ENCODE measurements at places on chromosomes 4 and X.
A peak's percentile ranks its signal among the peaks of the same experiment; 100 is the strongest.

- DNase-seq, result no peak
Measured at GRCh38 chr4:139020384-139020783, 4.8 kb downstream of the NOCT start.

DNA sequence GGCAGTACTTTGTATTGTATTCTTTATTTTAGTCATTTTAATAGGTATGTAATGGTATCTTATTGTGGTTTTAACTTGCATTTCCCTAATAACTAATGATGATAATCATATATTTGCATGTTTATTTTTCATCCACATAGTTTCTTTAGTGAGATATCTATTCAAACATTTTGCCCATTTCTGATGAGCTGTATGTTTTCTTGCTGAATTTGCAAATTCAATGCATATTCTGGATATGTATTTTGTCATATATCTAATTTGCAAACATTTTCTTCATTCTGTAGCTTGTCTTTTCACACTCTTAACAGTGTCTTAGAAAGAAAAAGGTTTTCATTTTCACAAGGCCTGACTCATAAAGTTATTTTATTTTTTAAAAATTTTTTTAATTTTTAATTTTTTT lies 372.1 kb downstream of the ZNF674 start:
- no peak for DNase-seq

GRCh38 chrX:30948626-30949025 lies 59.6 kb upstream of the TAB3 start:
- DNase-seq, result no peak

GRCh38 chr4:7515390-7515902 lies 80.7 kb upstream of the PSAPL1 start:
- DNase-seq, result no peak

- peak; percentile 16 for DNase-seq
Measured at GRCh38 chr4:165379678-165380064, 863 bp downstream of the CPE start.

DNA sequence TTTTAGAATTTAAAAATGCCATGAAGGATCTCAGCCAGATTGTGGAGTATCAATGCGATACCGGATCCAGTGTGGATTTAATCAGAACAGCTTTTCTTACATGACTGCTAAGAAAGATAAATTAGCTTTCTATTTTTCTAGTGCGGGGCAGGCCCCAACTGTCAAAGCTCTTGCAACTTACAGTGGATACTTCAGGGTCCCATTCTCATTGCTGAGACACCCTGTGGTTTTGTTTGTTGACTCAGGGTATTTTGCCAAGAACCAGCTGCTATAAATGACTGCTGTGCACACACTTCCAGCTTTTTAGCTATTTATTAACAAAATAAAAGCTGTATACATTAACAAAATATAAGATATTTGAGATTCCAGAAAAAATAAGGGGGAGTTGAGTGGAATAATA lies 166.4 kb downstream of the DCLK2 start:
- DNase-seq, result peak; percentile 44

DNA sequence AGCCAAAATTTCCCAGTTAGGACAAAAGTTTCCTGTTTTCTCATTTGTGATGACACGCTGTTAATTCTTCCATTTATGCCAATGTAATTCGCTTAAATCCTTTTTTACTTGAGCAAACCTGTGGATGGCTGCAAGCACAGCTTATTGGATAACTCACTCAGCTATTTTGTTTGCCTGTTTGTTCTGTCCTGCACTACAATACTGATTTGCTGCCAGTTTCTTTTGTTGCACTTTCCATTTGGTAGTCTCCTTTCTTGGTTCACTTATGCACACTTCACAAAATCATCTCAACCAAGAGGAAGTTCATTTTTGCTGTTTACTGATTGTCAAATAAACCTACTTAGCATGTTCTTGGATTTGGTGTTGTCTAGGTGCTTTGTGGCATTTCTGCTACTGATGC lies 40.3 kb downstream of the MFAP3L start:
- no peak for DNase-seq
